ENCODE measurements at places on chromosomes 12 and 14.

DNA sequence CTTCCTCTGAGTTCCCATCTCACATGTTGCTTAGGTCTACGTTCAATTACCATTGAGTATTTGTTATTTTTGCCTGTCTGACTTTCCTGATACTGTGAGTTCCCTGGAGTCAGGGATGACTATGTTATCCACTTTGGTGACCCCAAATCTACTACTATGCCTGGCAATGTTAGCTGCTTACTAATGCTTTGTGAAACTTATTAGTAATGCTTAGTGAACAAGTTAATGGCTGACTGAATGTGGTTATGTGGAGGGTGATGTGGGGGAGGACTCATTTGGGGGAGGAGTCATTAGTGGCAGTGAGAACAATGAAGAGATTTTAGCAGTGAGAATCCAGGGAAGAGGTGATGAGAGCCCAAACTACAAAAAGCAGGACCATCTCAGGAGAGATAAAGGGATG is 121.6 kb downstream of the KTN1 start:
- no peak for DNase-seq

DNA sequence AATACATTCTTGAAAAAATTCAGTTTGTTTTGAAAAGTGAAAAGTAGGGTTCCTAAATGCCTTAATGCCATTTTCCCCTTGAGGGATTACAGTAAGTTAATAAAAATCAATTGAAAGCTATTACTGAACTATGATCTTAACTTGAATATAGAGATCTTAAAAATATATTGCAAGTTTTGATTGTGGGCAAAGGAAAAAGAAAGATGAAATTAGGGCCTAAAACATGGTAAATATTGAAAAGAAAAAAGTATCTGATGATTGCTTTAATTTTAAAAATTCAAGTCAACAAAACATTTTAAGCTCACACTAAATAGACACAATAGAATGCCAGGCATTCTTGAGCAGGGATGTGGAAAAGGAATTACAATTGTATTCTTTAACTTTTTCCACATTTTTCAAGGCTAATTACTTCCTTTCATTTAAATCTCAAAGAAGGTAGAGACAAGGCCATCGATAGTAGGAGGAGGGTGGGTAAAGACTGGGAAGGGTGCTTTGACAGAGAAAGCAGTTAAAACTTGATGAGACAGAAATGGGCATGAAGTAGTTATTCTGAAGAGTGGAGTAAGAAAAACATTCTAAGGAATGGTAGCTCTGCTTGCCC is 294.4 kb downstream of the NELL2 start:
- DNase-seq: no peak

GRCh38 chr14:53912021-53912420 is 44.6 kb downstream of the BMP4 start:
- DNase-seq: no peak

GRCh38 chr12:46956451-46957035 is 122.9 kb upstream of the PCED1B start:
- DNase-seq: no peak

- DNase-seq: no peak
These were observed 4.5 kb upstream of the DHRS7 start for GRCh38 chr14:60169722-60170121.

GRCh38 chr14:64726585-64726890 is 22.3 kb downstream of the PLEKHG3 start:
- peak; percentile 72 for DNase-seq

DNA sequence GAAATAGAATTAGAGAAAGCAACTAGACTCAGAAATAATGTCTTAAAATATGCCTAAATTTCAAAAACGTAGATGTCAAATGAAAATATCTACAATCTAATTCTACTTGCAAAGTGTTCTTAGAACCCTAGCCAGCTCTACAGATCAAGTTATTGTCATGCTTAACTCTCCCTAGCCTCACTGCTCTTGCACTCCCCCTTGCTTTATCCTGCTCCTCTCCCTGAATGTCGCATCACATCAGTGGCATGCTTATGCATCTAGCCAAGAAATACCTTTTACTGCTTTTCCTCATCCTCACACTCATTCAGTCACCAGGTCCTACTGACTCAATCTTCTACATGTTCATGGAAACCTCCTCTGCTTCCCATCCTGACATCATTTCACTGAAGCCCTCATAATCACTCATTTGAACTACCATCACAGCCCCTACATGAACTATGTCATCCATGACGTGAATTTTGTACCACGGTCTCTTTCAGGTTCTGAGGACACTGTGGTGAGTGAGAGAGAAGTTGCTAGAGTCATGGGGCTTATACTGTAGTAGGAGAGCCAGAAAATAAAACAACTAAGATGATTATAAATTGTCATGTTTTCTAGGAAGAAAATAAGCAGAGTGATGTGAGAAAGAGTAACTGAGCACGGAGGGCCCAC is 22.6 kb upstream of the CRACR2A start:
- DNase-seq: no peak

DNA sequence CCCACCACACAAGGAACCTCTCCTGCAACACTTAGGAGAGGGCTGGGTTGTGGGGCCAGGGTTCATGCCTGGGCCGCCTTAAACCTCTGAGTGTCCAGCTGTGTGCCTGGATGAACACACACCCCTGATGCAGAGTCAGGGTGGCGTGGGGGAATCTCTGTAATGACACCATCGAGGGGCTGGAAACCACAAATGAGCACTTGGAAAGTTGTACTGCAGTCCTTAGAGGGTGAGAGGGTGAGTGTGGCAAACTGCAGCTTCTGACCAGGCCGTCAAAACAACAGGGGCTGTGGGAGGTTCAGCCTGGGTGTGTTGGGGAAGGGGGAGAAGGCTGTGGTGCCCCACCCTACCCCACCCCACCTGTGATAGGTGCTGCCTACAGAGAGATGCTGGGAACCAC is 12.4 kb upstream of the KRT5 start:
- DNase-seq: no peak

DNA sequence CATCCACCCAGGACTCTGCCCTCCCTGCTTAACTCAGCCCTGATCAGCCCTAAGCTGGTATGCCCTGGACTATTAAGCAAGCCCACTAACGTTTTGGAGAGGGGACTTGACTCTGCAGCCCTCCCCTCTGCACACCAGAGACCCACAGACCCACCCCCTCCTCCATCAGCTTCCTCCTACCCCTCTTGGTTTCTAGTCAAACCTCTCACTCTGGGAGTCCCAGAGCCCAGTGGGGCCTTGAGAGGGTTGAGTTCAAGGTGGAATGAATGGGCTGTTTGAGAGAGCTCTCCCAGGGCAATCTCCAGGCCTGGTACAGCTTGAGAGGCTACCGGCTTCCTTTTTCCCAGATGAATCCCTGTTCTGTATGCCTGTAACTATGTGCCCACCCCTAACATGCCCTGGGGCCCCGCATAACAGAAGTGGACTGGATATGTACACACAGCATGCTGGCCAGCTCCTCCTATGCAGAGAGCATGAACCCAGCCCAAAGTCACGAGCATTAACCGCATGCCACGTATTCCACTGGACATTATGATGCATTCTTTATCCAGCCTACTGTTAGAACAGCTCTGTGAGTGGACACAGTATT is 43.6 kb downstream of the IRF2BPL start:
- no peak for DNase-seq

DNA sequence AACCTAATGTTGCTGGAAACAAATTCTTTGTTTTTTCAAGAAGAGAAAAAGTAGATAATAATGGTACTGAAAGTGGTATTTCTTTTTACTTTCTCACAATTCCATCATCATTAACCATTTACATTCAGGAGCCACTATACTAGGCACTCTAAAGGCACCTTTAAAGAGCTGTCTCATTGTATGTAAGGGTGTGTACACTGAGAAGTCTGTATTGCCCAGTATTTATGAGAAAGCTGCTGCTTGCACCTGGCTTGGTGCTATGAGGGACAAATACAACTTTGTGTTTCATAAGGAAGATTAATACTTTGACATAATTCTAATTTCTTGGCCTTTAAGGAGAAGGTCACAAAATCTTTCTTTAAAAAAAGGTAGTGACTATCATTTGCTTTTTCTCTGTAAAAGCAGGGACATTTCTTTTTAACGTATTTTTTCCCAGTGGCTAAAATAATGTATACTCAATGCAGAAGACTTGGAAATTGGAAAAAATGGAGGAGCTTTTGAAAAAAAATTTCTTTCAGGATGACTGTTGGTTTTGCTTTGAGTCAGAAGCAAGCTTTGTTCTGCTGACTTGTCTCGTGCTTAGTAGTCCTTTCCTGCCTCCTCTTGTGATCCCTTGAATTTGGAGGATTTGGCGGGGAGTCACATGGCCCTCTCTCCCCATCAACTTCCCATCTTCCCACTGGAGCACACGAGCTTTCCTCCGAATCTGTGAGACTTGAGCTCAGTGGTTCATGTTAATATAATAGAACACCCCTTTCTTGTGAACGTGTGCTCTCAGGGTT is 50.1 kb downstream of the RASSF3 start:
- DNase-seq: no peak

DNA sequence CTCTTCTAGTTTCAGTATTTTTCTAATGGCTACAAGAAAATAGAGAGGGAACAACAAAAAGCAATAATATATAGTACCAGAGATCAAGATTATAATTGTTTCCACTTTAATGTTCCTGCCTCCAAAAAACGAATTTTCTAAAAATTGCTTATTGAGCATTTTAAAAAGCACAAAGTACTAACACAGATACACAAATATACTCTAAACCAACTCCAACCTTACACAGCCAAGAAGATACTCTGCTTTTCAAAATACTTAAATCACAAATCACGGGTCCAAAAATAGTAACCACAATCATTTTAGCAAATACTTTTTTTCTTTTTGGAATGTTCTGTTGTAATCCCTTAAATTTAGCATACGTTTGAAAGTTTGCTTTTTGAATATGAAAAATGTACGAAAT is 2.0 kb downstream of the YAF2 start:
- DNase-seq: no peak

- no peak for DNase-seq
These were observed 2.5 kb upstream of the SALL2 start for GRCh38 chr14:21528381-21529348.

- no peak for DNase-seq
These were observed 1020.6 kb downstream of the SLC16A7 start for GRCh38 chr12:60616400-60616799.

DNA sequence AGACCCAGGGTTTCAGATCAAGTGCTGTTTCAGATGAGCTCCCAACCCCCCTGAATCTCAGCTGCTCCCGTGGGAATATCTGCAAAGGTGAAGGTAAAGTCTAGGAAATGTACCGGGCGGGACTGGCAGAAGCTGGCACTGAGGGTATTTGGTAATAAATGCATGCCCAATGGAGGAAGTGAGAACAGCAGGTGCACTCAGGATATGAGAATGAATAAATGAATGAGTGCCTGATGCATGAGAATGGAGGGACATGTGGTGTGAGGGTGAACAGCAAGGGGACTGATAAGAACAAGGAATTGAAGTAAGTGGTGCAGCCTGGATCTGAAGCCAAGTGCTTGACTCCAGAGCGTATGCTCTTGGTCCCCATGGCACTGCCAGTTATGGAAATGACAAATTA is 11.6 kb downstream of the RAPGEF3 start:
- DNase-seq: no peak

DNA sequence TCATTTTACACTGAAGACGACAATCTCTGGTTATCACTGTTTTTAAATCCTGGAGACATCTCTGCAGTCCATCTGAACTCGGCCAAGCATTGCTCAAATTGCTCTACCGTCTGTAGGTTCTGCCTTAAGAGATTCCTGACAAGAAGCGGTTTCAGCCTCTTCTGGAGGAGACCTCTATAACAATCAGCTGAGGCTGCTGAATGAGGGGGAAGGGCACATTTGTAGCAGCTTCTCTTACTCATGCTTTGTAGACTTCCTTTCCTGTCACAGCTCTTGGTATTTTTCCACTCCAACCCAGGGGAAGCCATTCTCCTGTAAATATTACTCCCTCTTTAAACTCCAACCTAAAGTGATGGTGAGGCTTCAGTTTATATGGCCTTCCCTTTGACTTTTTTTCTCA is 3.0 kb downstream of the ARG2 start:
- DNase-seq: no peak

DNA sequence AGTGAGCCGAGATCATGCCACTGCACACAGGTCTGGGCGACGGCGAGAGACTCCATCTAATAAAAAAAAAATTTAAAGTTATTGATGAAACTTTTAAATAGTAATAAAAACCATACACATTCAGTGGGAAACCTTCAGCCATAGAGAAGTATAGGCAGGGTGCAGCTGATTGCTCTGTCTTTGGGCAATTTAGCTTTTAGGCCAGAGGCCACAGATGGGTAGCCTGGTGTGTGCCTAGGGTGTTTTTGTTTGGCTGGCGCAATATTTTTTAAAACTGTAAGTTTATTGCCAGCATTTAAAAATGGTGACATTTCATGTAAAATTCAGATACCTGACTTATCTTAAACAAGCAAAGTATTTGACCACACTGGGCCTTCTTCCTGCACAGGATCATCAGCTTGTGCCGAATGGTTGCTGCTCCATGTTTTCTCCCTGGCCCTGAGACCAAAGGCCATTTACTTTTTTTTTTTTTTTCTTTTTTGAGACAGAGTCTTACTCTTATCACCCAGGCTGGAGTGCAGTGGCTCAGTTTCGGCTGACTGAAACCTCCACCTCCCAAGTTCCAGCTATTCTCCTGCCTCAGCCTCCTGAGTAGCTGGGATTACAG is 16.2 kb downstream of the EXD2 start:
- no peak for DNase-seq

DNA sequence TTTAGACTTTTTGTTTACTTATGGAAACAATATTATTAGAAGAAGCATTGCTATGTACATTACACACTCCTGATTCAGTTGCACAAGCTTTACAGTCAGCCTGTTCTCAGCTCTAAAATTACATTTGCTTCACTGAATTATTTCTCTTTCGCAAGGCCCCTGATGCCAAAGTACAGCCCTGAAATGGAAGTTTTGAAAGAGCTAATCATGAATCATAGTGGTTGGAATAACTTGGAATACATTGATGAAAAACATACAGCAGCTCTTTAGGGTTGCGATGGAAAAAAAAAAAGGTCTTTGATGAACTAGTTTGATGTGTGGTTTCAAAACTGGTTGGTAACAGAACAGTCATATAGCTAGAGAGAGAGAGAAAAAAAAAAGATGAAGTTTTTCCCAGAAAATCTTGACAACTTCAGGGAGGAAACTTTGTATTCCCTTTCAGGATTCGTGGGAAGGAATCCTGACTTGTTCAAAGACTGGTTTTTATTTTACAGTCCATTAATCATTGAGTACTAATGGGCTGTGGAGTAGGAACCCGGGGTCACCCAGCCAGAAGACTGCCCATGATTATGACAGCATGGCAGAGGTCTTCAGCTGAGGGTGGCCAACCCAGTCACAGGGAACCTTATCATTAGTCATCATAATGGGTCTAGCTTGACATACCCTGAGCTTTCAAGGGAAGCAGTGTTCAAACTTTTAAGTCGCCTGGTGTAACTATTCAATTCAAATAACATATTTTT is 460.1 kb downstream of the NAV3 start:
- DNase-seq: no peak
